ENCODE measurements at places on chromosomes 5 and 9.

DNA sequence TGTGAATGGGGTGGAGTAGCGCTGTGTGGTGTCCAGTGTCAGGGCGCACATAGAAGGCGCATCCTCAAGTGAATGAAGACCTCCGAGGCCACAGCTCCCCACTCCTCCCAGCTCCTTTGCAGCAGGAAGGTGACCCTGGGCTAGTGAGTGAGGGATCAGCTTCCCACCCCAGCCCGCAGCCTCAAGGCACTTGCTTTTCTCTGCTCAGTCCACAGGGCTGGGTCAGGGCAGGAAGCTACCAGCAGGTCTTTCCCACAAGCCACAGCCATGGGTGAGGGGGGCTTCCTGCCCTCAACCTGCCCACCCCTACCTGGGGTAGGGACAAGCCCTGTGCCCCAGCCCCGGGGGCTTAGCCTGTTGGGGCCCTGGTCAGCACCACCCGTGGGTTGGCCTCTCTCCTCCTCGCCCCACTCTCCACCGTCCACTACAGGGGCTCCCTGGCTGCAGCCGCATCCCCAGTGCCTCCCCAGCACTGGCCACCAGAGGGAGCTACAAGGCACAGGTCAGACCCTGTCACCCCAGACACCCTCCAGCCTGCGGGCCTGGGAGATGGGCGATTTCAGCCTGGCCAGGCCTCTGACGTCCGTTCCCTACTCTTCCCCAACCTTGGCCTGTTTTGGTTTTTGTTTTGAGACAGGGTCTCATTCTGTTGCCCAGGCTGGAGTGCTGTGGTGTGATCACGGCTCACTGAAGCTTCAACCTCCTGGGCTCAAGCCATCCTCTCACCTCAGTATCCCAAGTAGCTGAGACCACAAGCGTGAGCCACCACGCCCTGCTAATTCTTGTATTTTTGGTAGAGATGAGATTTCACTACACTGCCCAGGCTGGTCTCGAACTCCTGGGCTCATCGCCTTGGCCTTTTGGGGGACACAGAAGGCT lies 1.3 kb upstream of the ABCA2 start:
- DNase-seq: peak; percentile 93

GRCh38 chr9:93909242-93909616 lies 45.9 kb downstream of the BARX1 start:
- DNase-seq: no peak

DNA sequence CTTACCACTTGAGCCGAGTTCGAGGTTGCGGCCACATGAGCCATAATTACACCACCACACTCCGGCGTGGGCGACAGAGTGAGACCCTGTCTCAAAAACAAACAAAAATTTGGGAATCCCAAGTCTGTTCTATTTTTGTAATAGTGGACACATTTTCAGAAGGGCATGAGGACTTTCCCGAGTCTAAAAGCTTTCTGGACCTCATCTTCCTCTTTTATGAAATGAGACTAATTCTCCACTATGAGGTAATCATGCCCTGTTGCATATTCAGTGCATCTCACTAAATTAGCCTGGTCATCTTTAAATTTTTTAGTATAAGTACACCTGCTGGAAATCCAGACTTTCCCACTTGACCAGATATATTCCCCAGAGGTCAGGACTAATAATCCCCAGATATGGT lies 55.7 kb downstream of the GGTA1 start:
- no peak for DNase-seq

- DNase-seq: no peak
These were observed 12.2 kb downstream of the MEGF9 start for GRCh38 chr9:120702075-120702474.
